Left kidney (tissue), 8 donors: ENCODE measurements at places on chromosomes 5 and 9.

GRCh38 chr9:34771007-34771406, 61.1 kb upstream of the CCL21 start:
- DNase-seq, result no peak

- DNase-seq, result no peak
Measured at GRCh38 chr9:130387398-130387797, 57.4 kb upstream of the ASS1 start.

DNA sequence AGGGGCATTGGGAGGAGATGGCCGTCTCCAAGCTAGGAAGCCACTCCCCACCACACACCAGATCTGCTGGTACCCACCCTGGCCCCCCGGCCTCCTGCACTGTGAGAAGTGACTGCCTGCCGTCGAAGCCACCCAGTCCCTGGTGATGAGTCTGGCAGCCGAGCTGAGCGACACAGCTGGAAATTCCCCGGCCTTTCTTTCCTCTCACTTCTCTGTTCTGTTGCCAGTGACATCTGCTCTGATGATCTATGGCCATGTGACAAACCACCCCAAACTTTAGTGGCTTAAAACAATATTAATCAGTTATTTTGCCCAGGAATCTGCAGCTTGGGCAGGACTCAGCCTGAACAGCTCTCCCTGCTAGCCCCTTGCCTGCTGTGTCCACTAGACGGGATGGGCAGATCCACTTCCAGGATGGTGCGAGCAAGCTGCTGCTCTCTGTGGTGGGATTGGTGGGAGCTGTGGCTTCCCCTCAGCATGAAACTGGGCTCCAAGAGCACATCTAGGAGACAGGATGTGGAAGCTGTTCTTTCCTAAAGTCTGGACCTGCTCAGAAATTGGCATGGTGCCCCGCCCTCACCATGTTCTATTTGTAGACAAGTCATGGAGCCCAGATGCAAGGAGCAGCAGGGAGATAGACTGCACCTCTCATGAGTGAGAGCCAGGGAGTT, 211.2 kb downstream of the GADD45G start:
- no peak for DNase-seq

DNA sequence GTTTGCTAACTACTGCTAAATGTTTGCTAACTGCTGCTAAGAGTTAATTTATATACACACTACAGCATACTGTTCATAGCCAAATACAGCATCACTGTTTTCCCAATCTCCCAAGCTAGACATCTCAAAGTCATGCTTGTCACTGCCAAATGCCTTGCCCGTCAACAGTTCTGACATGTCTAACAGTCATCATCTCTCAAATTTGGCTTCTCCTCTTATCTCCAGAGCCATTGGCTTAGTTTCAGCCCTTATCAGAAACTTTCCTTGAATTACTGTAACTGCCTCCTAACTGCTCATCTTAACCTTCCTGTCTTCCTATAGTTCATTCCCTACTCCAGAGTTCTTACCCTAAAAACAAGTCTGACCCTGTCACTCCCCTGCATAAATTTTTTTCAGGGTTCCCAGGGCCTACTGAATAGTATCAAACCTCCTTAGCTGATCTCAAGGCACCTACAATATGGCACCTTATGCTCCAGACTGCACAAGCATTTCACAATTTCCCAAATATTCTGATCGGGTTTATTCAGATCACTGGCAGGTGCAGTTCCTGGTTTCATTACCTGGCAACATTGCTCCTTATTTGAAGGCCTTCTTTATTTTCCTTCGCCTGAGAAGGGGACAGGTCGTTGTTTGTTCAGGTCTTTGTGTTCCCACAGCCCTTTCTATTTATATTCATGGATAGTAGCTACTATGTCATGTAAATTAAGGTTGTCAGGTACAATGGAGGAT, 55.9 kb upstream of the ANKRD55 start:
- DNase-seq, result no peak

- DNase-seq, result no peak
Measured at GRCh38 chr9:123048748-123049147, 15.3 kb downstream of the GPR21 start.

- DNase-seq, result no peak
Measured at GRCh38 chr5:84069608-84070179, 315.0 kb downstream of the EDIL3 start.

DNA sequence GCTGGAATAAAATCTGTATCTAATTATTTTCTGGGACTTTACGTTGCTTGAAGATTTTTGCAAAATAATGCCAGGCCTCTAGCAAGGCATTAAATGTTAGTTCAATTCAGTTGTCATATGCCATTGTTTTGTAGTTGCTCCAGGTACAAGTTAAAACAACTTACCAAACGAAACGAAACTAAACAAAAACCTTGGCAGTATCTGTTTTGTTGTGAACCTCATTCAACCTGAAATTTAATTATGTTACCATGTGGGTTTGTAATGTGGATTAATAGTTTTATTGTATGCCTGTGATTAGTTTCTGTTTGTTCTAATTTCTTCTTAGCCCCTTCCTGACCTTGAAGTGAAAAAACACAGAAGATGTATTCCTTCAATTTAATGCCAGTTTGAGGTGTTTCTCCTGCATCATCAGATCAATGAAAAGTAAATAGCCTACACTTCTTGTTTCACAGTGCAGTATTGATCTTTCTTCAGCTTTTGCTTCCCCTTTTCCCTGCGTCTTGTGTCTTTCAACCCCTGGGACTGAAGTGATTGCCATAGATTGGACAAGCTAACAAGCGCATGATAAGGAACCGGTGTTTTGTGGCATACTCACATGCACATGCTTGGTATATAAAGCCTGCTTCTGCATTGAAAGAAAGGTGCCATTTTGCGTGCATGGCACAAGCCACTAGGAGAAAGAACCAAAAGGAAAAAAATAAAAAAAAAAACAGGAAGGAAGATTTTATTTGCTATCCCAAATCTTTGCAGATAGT, 699.0 kb upstream of the ARRDC3 start:
- no peak for DNase-seq

DNA sequence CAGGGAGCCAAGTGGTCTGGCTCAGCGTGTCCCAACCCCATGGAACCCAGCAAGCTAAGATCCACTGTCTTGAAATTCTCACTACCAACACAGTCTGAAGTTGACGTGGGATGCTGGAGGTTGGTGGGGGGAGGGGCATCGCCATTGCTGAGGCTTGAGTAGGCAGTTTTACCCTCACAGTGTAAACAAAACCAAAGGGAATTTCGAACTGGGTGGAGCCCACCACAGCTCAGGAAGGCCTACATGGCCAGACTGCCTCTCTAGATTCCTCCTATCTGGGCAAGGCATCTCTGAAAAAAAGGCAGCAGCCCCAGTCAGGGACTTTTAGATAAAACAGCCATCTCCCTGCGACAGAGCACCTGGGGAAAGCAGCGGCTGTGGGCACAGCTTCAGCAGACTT, 17.1 kb upstream of the FBXL17 start:
- no peak for DNase-seq

DNA sequence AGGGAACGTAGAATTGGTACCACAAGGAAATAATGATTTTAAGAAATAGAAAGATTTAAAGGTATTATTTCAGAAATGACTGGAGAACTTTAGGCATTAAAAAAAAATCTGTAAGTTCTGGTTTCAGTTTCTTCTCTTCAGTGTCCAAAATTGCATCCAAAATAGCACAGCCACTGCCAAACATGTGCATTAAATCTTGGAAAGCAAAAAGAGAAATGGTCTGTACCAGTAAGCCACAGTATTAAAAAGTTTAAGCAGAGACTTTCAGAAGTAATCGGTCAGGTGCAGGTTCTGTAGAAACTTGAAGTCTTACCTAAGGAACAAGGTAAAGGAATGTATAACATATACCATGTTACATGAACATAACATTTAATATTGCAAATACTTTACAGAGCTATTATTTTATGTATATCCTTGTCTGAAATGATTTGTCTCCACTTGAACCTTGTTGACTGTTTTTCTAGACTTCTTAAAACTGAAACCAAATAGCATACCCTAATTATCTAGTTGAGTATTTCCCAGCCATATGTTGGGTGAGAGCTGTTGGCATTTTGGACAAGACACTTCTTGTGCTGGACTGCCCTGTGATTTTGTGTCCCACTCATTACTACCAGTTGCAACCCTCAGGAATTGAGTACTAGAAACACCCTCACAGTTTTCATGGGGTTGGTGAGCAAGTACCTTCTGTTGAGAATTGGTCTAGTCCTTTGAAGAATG, 32.1 kb downstream of the NIPBL start:
- no peak for DNase-seq

DNA sequence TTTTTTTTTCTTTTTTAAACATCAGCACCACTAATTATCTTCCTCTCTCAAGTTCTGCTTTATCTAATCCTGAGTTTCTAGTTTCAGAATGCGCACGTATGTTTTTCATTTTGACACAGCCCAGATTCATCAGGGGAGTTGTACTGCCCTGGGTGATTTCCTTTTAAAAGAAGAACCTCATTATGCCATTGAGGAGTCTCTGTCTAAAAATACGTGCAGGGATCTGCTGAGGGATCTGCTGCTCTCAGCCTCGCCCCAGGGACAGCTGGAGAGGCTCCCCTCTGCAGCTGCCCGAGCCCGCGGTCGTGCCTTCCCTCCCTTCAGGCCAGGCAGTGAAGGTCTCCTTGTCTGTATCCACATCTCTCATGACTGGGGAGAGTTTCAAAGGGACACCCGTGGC, 273.1 kb downstream of the ARHGEF28 start:
- DNase-seq, result no peak

DNA sequence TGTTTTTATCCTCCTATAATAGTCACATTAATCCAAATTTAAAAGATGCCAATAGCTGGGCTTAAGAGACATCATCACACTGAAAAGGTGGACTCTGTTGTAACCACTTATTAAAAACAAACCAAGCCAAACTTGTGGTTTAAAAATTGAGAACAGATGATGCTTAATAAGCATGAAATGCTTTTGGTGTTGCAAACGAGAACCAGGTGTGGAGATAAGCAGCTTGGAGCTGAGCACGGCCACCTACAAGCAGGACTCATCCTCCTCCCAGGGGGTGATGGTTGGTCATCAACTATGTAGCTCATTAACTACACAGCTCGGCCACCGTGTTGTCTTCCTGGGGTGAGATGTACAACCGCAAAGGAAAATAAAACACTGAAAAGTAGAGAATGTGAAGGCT, 154.4 kb downstream of the NPR3 start:
- DNase-seq, result no peak

DNA sequence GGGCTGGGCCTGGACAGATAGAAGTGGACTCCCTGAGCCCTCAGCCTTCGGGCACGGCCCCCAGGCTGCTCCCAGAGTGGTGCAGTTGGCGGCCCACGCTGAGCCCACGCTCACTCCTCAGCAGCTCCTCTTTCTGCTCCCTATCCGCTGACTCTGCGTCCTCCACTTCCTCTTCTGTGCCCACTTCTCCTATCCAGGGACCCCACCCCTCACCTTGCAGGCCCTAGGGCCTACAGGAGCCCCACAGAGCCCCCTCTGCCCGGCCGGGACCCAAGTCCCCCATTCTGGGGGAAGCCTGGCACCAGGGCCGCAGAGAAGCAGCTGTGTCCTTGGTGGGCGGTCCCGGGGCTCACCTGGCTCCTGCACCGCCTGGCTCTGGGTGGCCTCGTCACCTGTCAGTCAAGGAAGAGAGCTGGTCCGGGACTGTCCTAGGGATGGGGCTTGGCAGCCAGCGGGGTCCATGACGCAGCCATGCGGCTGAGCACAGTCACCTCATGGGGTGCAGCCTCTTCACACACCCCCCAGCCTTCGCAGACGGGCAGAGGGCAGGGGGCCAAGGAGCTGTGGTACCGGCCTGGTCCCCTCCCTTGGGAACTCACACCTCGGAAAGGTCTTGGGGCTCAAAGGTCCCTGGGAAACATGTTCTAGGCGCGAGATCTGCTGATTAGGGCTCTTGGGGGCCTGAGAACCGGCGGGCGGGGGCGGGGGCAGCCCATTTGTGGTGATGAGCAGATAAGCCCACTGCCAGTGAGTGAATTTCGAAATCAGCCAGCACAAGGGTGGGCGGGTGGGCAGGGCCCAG, 5.4 kb upstream of the NRARP start:
- no peak for DNase-seq

DNA sequence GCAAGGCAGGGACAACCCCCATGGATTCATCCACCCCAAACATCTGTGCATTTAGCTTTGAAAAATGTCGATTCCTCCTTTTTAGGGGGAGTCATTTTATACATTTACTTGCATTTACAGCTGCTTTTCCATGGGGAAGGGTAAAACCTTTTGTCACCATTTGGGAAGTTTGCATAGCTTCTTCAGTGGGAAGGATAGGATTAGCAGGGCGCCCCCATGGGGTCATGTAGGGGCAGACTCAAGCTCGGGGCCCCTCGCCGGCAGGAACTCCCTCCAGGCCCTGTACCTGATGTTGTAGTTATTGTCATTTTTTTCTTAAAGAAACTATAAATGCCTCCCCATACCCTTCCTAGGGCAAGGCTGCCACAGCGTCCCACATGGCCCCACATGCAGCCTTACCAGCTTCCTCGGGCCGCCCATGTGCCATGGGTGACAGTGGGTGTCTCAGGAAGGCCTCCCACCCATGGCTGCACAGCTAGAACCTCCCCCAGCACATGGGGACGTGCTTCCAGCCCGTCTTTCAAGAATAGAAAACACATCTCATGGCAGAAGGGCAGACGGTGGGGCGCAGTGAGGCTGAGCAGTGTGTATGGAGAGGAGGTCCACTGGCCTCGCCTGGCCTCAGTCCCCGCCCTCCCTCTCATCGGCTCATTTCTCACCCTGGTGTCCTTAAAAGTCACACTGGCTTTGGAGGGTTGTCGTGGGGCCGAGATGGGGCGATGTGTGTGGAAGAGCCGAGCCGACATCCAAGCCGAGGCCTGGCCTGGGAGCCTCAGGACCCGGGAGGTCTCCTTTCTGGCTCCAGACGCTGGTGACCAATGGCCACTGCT, 76.1 kb upstream of the OTULINL start:
- DNase-seq, result no peak

DNA sequence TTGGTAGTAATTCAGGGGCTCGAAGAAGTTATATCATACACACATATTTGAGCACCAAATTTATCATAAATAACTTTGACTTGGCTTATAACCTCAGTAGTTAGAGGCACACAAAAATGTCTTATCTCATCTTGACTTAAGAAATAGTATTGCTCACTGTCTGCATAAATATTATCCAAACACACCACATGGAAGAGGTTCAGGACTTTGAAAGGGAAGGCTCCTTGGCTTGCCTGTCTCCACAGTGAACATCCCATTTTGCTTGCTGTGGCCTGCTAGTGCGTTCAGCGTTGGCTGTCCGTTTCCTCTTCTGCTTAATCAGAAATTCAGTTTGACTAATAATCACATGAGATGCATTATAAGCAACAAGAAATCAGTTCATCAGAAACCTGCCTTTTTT, 13.9 kb downstream of the GRXCR2 start:
- no peak for DNase-seq

- DNase-seq, result no peak
Measured at GRCh38 chr9:38294220-38294960, 98.1 kb upstream of the ALDH1B1 start.
